ENCODE measurements at places on chromosomes 5 and 9.

DNA sequence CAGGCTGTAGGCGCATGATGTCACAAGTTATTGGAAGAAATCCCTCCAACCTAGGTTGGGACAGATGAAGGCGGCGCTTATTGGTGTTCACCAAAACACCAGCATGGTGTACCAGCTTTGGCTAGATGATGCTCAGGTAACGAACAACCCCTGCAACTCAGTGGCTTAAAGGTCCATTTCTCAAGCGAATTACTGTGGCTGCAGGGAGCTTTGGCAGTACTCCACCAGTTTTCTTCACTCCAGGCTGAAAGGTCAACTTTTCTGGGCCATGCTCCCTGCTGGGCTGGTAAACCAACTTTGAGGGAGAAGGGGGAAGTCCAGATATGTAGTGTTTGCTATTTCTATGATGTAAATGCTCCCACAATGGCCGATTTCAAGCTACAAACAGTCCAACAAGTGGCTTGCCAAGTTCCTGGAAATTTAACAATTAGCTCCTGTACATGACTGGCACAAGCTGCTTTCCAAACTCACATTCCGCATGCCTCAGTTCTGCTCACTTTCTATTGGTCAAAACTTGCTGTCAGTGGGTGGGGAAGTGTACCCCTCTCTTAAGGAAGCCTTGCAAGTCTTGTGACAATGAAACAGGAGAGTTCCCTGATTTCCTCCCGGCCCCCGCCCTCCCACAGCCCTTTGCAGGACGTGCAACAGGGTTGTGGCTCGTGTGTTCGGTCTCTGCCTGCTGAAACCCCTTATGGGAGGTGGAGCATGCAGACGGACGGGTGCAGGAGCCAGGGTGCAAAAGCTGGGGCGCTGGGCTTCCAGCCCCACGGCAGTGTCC is 588 bp upstream of the ZBED3 start:
- DNase-seq = no peak

- peak; percentile 16 for DNase-seq
These were observed 13.0 kb downstream of the MED10 start for GRCh38 chr5:6365142-6365976.

DNA sequence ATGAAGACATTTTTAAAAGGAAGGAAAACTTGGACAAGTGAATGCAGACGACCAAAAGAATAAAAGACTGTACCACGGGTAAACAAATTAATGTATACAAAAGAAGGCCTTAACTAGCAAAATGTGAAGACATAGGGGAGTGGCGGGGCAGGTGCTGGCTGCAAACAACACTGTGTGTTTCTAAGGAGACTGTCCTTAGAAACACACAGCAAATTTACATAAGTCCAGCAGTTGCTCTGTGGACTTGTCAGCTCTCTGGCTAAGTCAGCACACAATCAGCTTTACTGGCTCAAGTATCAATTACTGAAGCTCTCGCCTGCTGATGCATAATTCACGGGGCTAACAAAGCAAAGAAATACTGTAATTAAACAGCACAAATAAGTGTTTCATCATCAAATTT is 24.8 kb downstream of the PTBP3 start:
- no peak for DNase-seq

DNA sequence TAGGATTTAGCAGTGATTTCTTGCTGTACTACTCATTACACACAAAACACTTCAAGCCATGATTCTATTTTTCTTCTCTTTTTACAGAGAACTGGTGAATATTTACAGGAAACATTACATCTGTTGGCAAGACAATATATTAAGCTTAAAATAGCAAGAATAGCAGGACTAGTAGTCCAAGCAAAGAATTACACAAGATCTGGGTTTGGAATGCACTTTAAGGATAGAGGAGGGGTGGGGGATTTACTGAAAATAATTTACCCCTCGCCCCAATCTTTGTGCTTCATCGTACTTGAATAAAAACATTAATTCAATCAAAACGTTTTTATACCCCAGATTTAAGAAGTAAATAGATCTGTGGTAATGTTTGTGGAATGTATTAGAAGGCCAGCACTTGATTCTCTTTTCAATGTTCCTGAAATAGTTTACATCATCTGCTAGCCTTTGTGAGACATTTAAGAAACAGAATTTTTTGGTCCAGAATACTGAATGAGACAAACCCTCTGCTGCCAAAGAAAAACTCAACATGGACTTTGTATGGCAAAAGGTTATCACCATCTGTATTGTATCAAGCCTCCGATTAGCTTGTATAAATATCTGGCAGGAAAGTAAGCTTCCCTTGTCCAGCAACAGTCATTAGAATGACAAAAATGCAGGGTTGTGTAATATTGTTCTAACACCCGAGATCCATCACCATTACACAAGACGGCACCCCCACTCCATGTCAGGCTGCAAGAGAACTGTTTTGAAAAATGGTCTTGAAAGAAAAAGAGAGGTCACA is 23.8 kb downstream of the SVEP1 start:
- no peak for DNase-seq

DNA sequence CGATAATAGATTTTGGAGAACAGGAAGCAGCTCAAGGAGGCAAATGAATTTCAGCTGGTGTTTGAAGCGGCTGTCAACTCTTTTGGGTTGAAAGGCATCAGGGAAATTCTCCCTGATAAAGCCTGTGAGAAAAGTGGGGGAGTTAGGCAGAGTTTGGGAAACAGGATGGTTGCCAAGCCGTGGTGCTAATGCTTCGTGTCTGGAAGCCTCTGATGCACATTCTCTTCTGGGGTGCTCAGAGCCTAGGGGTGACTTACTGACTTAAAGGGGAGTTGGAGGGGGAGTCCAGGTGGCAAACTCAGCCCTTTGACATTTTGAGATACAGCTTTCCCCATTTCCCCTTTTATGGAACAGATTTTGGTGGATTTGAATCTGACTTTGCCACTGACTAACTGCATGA is 202.5 kb upstream of the CLINT1 start:
- DNase-seq = no peak

DNA sequence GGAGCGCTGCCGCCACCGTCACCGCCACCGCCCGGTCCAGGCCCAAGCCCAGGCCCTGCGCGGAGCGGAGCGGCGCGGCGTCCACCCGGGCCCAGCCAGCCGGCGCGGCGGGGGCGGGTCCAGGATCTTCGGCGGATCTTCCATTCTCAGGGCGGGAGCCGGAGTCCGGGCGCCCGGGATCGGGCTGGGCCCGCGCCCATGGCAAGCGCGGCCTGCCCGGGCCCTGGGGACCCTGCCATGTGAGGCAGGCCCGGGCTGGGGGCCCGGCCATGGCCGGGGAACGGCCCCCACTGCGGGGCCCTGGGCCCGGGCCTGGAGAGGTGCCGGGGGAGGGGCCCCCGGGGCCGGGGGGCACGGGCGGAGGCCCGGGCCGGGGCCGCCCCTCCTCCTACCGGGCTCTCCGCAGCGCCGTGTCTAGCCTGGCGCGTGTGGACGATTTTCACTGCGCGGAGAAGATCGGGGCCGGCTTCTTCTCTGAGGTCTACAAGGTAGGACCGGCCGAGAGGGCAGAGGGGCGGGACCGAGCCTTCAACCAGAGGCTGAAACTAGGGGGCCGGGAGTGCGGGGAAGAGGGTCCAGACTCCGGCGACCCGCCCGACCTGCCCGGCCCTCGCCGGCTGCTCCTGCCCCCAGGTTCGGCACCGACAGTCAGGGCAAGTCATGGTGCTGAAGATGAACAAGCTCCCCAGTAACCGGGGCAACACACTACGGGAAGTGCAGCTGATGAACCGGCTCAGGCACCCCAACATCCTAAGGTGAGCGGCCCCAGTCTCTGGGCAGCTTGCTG is 482 bp downstream of the TESK1 start:
- DNase-seq = no peak

DNA sequence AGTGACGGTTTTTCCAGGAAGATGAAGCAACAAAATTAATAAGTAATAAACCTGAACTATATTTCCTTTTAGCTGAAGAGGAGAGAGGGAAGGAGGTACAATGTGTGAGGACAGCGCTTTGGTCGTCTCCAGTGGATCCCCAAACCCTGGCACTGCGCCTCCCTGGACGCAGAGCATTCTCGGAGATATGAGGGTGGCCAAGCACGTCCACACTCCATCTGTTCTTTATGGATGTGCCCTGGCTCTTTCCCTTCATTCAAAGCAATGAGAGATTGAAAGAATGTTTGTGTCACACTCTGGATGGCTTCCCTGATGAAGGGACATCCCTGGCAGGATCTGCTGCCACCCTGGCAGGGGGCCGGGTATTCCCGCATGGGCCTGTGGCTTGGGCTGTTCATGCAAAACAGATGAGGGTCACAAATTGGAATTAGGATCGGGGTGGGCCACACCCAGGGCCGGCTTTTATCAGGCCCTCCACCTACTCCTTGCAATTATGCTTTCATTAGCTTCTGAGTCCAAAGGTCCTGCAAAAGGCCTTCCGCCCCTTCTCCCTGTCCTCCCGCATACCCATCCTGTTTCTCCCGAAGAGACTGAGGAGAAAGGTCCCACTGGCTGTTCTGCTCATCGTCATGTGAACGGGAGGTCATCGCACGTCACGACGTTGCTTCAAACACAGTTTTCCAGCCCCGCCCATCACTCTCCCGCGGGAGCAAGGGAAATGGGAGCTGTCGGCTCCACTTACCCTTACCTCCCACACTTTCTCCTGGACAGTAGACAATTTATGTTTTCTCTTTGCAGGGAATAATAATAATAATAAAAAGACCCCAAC is 286.1 kb upstream of the IRX4 start:
- DNase-seq = no peak

- no peak for DNase-seq
These were observed 14.1 kb upstream of the AK3 start for GRCh38 chr9:4755026-4755609.

DNA sequence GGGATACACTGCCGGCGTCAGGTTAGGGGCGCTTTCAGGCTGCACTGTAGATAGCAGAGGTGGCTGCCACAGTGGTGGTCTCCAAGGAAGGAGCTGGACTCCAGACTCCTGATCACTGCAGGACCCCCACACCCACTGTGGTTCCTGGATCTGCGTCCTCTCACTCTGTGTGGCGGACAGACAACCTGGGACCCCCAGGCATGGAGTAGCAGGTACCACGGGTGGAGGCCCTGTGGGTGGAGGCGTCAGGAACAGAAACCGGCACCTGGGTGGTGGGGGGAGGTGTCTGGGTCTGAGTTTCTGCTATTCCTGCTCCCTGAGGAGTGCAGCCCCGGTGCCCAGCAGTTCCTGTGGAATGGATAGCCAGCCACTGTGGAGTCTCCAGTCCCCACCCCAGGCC is 75.1 kb upstream of the PCAT7 start:
- DNase-seq = no peak

DNA sequence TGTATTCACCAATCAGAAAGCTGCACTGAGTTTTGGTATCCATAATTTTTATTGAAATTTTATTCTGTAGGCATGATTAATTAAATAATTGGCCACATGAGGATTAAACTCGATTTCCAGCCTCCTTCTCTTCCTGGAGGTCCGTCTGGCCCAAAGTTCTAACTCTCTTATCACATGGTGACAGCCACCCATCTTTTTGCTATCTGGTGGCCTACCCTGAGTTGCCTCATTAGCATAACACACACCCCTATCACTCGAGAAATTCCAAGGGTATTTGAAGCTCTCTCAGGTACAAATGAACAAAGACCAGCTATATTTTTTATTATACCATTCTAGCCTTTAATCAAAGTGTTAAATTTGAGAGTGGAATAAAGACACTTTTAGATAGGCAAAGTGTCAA is 57.7 kb downstream of the APC start:
- DNase-seq = no peak

GRCh38 chr9:32454280-32454679 is 69.8 kb downstream of the ACO1 start:
- DNase-seq = no peak

GRCh38 chr5:139822553-139823425 is 27.2 kb downstream of the PSD2 start:
- no peak for DNase-seq

- peak; percentile 2 for DNase-seq
These were observed 38.2 kb downstream of the CLINT1 start for GRCh38 chr5:157820593-157821252.

- no peak for DNase-seq
These were observed 74.1 kb upstream of the GHR start for GRCh38 chr5:42349163-42349562.

DNA sequence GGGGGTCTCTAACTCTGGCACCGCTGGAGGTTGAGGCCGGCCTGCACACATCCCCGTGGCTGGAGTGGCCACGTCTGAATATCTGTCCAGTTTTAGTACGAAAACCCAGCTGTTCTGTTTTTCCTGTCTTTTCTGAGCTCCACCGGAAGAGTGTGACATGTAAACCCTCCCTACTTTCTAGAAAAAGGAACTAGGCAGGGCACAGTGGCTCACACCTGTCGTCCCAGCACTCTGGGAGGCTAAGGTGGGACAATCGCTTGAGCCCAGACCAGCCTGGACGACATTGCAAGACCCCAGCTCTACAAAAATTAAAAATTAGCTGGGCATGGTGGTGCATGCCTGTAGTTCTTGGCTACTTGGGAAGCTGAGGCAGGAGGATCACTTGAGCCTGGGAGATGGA is 8.2 kb upstream of the PHYKPL start:
- no peak for DNase-seq

- DNase-seq = no peak
These were observed 14.2 kb upstream of the PSIP1 start for GRCh38 chr9:15524845-15525455.

DNA sequence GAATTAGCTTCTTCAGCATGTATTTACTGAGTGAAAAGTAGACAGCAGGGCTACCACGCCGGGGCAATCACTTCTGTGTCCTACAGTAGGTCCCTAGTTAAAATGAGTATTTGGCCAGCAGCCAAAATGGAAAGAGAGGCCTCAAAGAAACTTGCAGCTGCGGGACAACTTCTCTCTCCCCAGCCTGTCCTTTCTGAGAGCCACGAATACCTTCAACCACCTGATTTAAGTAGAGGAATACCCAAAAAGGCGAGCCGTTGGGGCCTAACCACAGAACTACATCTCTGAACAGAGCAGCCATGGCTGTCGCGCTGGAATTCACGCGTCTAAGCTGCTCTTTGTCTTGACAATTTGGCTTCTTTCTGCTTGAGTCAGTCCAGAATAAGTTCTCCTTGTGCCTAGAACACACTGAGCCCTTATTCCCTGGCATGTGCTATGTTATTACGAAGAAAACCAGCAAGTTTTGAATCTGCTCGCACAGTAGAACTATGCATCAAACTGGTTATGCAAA is 43.8 kb upstream of the GOLPH3 start:
- no peak for DNase-seq

DNA sequence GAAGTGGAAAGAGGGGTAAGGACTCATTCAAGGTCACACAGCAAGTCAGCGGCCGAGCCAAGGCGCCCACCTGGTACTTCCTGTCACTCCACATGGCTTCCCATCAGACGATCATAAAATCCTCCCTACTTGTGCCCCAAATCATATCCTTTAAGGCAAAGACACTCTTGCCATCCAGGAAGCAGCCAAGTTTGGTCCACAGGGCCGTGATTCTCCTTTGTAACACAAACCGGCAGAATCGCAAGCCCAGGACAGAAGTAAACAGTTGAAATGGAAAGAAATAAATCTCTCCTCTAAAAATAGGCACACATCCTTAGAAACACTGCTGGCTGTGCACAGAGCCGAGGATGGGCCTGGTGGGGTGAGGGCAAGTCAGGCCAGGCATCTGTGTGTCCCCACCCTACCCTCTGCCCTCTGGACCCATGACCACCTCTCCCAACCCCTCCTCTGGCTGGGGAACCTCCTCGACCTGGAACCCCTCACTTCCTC is 30.5 kb downstream of the TMOD1 start:
- no peak for DNase-seq

- DNase-seq = no peak
These were observed 118.0 kb downstream of the VAV2 start for GRCh38 chr9:133874060-133874657.

GRCh38 chr5:15957124-15957523 is 222.5 kb downstream of the MARCHF11 start:
- DNase-seq = no peak

- no peak for DNase-seq
These were observed 38.7 kb downstream of the NIM1K start for GRCh38 chr5:43230707-43231106.

Measured in COLO829 (cell line).